ENCODE measurements at places on chromosomes 11 and 22. TPM values are rescaled to one million over a fixed set of nuclear protein-coding genes. Genes with fewer than 3 reads are reported as not detected.

DNA sequence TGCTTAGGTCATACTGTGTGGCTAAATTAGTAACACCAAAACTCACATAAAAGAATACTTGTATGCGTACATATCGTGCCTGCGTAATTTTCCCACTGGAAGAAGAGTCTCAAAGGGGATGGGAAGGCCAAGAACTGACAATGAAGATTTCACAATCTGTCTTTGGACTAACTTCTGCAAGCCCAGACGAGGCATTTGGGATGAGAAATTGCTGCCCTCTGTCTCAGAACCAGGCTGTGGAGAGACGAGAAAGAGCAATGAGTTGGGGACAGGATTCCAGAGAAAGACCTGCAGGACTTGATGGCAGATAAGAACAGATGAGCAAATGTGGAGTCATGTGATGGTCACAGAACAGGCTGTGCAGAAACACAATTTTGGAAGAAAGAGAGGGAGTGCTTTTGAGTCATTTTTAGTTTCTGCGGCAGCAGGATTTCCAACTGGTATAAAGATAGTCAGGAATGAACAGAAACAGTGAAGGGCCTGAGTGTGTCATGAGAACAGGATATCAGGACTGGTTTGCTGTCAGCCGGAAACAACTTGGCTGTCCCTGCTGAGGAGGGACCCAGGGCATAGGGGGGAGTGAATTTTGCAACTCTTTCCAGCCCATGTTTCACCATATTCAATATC, 82.7 kb upstream of the CTSC start:
- H3K4me1 ChIP-seq, result no peaks in the 10 kb centered on the region
- H3K27me3 ChIP-seq, result no peaks in the 10 kb centered on the region
- H3K27ac ChIP-seq, result no peak overlapping the region
- no peaks in the 10 kb centered on the region for H3K36me3 ChIP-seq
- DNase-seq, result no peak

- DNase-seq, result no peak
- H3K27me3 ChIP-seq, result no peaks in the 10 kb centered on the region
- no peaks in the 10 kb centered on the region for H3K4me1 ChIP-seq
- no peak overlapping the region for H3K27ac ChIP-seq
- no peaks in the 10 kb centered on the region for H3K36me3 ChIP-seq
- no peak overlapping the region for H3K4me3 ChIP-seq
Observed at GRCh38 chr11:92137747-92138146, 86.9 kb upstream of the FAT3 start.

GRCh38 chr11:15169815-15170551, 55.3 kb downstream of the INSC start:
- no peak overlapping the region for H3K27ac ChIP-seq
- no peaks in the 10 kb centered on the region for H3K27me3 ChIP-seq
- no peaks in the 10 kb centered on the region for H3K4me1 ChIP-seq
- DNase-seq, result no peak
- H3K4me3 ChIP-seq, result no peak overlapping the region

- DNase-seq, result no peak
- no peak overlapping the region for H3K27ac ChIP-seq
- H3K4me1 ChIP-seq, result no peaks in the 10 kb centered on the region
- H3K4me3 ChIP-seq, result no peak overlapping the region
- H3K27me3 ChIP-seq, result peaks cover 8% of the 10 kb centered on the region
Observed at GRCh38 chr11:117595440-117595839, 201.6 kb downstream of the DSCAML1 start.

GRCh38 chr11:57640068-57640800, 9.5 kb downstream of the YPEL4 start:
- no peaks in the 10 kb centered on the region for H3K27me3 ChIP-seq
- H3K27ac ChIP-seq, result no peak overlapping the region
- H3K4me1 ChIP-seq, result peaks cover 12% of the 10 kb centered on the region
- DNase-seq, result no peak
- no peak overlapping the region for H3K4me3 ChIP-seq
- H3K36me3 ChIP-seq, result no peaks in the 10 kb centered on the region

ISX gene
- total RNA-seq, result 0.14 TPM

ALKBH3 gene
- 55.7 TPM for total RNA-seq

UFD1 gene
- total RNA-seq, result 29.9 TPM

LAMTOR1 gene
- 230 TPM for total RNA-seq
